Stimulated activated CD8-positive, alpha-beta memory T cell treated with anti-CD3 and anti-CD28 coated beads, Interleukin-7, amount 100 ng/mL, for 24 hours (primary cell): ENCODE measurements at places on chromosomes 7 and 10.

DNA sequence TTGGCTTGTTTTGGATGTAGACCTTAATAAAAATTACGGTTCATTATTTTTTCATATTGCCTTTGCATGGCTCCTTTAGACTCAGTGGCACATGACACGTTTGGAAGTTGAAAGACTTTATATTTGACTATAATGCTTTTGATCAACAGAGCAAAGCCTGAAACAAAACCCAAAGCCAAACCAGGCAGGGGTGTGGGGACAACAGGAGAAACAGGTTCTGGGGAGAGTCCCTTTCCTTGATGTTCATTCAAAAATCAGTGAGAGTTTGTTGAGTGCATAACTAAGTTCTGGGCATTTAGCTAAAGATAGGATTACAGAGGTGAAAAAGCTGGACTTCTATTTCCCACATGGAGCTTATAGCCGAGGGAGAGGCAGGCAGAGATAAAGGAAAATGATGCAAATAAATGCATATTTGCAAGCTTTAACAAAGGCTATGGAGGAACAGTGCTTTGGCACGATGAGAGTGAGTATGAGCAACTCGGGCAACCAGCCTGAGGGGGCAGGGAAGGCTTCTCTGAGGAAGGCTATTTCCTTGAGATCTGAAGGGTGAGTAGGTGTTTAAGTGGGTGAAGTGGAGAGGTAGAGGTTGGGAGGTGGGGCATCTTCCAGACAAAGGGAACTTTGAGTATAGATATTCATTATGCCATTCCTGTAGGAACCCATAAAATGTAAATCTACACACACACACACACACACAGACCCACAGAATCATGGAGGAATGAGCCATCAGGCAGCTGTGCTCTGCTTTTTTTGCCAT is 34.5 kb upstream of the PDZD8 start:
- DNase-seq: no peak

- no peak for DNase-seq
Measured at GRCh38 chr7:55214707-55215106, 150.4 kb upstream of the LANCL2 start.

DNA sequence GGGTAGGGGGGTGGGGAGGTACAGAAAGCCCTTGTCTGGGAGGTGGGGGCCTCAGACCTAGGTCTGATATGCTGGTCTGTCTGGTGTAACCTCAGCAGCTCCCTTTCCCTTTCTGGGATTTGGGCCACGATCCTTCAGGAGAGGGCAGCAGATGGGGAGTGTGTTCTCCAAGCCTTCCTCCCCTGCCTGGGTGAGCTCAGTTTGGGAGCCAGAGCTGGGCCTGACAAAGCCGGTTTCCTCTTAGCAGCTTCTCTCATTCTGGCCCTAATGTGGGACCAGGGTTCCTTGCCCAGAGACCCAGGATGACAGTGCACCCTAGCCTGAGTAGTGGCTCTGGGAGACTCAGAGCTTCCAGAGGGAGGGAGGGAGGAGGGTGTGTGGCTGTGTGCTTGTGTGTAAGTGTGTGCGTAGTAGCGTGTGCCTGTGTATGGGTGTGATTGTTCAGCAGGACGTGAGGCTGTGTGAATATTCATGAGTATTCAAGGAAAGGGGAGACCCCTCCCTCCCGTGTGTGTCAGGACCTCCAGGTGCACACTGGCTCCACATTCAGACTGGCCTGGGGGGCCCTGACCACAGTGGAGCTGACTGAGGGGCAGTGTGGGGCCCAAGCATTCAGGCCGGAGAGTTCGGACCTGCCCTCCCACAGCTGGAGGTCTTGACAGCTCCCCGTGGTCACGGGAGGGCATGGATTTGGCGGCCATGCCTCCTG is 96.5 kb downstream of the ZMIZ1 start:
- no peak for DNase-seq

DNA sequence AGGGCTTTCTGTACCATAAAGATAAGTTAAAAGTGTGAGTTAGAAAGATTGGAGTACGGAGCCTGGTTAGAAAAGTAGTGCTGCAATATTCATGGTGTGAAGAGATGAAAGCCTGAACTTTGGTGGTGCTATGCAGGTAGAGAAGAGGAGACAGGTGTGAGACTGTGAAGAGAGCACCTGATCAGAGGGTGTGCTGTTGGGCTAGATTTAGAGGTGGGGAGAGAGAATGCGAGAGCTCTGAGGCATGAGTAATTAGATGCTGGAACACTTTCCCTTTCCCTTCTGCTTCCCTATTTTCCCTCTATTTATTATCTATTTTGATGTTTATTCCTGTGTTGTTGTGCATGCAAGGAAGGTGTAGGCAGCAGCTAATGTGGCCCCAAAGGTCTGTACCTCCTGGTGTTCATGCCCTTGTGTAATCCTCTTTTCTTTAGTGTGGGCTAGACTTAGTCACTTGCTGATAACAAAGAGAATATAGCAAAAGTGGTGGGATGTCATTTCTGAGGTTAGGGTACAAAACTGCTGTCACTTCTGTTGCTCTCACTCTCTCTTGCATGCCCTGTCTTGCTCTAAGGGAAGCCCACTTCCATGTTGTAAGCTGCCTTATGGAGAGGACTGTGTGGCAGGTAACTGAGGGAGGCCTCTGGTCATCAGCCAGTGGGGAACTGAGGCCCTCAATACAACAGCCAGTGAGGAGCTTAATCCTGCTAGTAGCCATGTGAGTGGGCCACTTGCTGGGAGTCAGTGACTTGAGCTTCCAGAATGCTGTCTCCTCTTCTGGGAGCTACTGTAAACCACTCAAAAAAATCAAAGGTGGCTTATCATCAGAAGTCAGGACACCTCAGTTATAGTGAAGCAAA is 2.6 kb upstream of the ATXN7L1 start:
- DNase-seq: no peak
